T-helper 2 cell (primary cell): ENCODE measurements at places on chromosomes 3 and 15.

DNA sequence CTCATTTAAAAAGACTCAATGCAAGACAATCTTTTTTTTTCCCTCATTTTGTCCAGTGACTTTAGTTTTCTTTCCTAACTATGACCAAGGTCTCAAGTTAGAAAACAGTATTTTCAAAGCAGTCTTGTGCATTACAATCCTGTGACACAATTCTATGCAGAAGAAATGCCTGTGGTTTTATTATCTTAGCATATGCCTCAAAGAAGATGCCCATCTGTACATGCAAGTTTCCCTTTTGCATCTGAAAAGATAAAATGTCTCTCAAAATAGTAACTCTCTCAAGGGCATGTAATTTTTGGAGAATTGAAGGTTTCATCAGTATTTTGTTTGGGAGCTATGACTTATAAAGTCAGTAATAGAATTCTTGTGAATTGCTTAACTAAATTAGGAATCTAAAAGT, 292.0 kb upstream of the SUCLG2 start:
- no peak for DNase-seq

- DNase-seq: no peak
These were observed 48.1 kb upstream of the GK5 start for GRCh38 chr3:142273501-142273900.

DNA sequence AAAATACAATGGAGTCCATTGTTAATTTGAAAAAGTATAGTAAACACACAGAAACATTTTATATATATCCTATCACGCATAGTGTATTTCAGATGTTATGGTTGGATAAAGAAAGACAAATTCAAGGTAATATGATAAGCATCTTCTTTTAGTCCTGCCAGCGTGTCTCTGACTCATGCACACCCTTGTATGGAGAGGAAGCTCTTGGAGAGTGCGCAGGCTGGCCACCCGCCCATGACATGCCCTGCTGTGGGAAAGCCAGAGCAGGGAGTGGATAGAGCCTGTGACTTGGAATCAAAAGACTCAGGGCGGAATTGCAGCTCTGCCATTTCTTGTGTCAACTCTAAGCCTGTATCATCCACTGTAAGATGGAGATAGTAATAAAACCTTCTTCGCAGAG, 23.0 kb upstream of the COPG1 start:
- peak; percentile 83 for DNase-seq

- no peak for DNase-seq
These were observed 2.8 kb downstream of the FOXB1 start for GRCh38 chr15:60006873-60007272.

GRCh38 chr3:50057756-50058155, 31.0 kb upstream of the RBM5 start:
- no peak for DNase-seq
